H9 (cell line): ENCODE measurements at places on chromosomes 6 and 20. TPM values are rescaled to one million over a fixed set of nuclear protein-coding genes. Genes with fewer than 3 reads are reported as not detected.
A peak's percentile ranks its signal among the peaks of the same experiment; 100 is the strongest.

RIPPLY2 gene
- total RNA-seq = 0.90 TPM in 2 replicates

- DNase-seq = peak; percentile 48
Measured at GRCh38 chr6:149026530-149026942, 279.7 kb downstream of the UST start.

- DNase-seq = no peak
Measured at GRCh38 chr20:5835321-5835821, 85.2 kb downstream of the SHLD1 start.

CCN6 gene
- not detected in 2 replicates for total RNA-seq
